ENCODE measurements at places on chromosomes 16 and 17. TPM values are rescaled to one million over a fixed set of nuclear protein-coding genes. Genes with fewer than 3 reads are reported as not detected.

DNA sequence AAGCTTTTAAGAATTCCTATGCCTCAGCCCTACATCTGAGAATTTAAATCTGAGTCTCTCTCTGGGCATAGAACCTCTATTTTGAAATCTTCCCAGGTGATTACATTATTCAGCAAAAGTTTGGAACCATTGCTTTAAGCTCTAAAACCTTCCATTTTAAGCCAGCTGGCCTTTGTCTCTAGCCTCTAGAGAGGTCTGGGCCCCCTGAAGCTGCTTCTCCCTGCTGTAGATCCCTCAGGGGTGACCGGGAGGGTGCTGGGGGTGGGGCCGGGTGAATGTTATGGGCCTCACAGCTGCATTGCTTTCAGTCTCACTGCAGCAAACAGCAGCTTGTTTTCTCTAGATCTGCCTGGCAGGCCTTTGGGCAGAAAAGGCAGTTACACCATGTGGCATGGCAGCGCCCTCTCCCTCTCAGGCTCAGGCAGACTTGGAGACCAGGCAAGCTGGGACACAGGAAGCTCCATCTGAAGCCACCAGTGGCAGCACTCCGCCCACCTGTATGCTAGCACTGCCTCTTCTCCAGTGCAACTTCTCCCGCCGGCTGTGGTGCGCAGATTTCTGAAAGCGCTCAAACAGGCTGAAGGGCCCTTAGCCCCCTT is 66.3 kb downstream of the MPRIP start:
- DNase-seq: no peak

DNA sequence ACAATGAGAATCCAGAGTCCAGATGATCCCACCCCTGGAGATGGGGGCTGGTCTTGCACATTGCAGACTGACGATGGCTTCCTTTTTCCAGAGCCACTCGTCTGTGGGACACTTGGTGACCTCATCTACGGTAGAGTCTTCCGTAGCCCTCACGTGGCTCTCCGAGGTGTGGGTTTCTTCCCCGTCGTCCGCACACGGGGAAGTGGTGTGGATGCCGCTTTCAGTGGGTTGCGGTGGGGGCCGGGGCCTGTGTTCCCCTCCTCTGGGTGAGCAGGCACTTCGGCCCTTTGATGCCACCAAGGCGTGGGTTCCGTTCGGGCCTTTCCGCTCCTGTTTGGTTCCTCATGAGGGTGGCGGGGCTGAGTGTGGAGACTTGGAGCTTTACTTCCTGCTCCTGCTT is 21.4 kb downstream of the BAIAP2 start:
- DNase-seq: no peak

- DNase-seq: peak; percentile 31
Measured at GRCh38 chr16:75481475-75481874, 13.8 kb downstream of the CHST6 start.

DNA sequence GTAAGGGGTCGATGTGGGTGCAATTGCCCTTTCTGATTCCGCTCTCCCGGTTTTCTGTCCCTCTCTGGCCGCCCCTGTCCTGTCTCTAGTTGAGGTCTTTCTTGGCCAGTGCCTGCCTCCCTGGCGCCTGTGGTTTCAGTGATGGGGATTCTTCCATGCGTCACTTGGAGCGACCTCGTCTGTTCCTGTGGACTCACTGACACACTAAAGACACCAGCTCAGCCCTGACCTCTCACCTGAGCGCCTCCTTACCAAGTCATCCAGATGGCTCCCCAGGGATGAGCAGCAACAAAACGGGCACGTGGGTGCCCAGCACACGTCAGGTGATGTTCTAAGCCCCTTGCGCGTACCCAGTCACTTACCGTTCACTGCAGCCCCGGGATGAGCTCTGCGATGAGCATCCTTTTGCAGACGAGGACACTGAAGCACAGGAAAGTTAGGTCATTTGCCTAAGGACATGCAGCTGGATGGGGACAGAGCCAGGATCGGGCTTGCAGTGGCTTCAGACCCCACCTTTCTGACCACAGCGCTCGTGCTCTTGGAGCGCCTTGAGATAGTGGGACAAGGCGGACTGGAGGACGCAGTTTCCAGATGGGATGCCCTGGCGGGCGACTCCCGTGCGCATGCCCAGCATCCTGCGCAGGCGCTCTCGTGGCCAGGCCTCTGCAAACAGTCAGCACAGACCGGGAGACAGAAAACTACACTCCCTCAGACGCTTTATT is 11.5 kb upstream of the LGALS3BP start:
- DNase-seq: no peak

KRT33A gene
- total RNA-seq: not detected

TADA2A gene
- total RNA-seq: 22.4 TPM
